ENCODE measurements at places on chromosomes 1 and 21.

GRCh38 chr1:9260059-9260766, 25.6 kb downstream of the H6PD start:
- DNase-seq, result no peak

GRCh38 chr1:150271291-150271959, 1.2 kb upstream of the C1orf54 start:
- DNase-seq, result no peak

GRCh38 chr1:8858888-8859706, 19.4 kb downstream of the ENO1 start:
- peak; percentile 13 for DNase-seq

DNA sequence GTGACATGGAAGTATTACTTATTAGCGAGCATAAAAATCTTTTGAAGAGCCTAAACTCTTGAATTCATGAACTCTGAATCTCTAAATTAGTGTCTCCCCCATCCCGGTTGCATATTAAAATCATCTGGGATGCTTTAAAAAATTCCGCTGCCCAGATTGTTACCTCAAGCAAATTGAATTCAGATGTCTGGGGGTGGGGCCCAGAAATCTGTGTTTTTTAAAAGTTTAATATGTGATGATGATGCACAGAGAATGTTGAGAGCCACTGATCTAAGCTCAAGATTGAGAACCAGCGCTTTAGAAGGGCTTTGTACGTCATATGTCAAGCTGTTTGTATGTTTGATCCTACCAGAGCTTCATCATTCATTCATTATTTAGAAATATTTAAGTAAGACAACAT, 446.8 kb downstream of the NUF2 start:
- no peak for DNase-seq
